ENCODE measurements at places on chromosomes 7 and 10.

GRCh38 chr10:23381298-23382040 lies 36.9 kb upstream of the C10orf67 start:
- DNase-seq, result no peak

GRCh38 chr10:44591911-44592310 lies 207.0 kb upstream of the CXCL12 start:
- no peak for DNase-seq

DNA sequence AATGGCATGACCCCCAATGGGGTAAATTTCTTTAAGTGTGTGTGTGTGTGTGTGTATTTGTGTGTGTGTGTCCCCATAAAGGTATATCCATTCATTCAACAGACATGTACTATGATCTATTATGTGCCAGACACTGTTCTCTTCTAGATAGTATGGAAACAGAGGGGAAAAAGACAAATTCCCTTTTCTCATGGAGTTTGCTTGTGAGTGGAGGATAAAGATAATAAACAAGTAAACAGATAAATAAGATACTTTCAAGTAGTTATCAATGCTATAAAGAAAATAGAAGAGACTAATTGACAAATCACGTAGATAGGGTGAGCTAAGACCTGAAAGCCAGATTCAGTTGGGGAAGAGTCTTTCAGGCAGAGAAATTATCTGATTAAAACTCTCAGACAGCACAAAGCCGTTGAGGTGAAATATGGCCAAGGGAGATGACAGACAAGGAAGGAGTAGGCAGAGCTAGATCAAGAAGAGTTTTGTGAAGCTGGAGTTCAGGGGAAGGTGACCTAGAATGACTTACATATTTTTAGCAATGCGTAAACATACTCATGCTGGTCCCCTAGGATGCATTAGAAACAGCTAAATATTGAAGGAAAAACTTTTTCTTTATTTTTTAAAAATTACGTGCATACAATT lies 45.2 kb upstream of the DMTF1 start:
- DNase-seq, result no peak

- DNase-seq, result no peak
Observed at GRCh38 chr7:128119036-128119435, 87.8 kb upstream of the LRRC4 start.

GRCh38 chr10:101032637-101033224 lies 1.7 kb downstream of the SFXN3 start:
- DNase-seq, result no peak

DNA sequence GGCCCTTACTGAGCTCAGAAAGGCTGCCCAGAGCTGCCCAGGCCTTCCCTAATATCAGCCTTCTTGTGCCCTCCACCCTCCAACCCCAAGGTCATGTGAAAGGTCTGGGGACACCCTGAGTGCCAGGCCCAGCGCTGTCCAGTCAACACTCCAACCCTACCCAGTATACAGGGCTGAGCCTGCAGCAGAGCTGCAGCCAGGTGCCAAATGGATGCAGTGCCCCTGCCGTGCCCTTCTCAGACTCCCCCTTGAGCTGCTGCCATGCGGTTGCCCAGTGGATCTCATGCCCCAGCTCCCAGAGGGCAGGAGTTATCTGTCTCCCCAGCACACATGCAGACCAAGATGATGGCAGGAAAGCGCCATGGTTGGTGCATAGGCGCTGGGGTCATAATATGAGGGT lies 61.5 kb downstream of the ZMIZ1 start:
- DNase-seq, result no peak

DNA sequence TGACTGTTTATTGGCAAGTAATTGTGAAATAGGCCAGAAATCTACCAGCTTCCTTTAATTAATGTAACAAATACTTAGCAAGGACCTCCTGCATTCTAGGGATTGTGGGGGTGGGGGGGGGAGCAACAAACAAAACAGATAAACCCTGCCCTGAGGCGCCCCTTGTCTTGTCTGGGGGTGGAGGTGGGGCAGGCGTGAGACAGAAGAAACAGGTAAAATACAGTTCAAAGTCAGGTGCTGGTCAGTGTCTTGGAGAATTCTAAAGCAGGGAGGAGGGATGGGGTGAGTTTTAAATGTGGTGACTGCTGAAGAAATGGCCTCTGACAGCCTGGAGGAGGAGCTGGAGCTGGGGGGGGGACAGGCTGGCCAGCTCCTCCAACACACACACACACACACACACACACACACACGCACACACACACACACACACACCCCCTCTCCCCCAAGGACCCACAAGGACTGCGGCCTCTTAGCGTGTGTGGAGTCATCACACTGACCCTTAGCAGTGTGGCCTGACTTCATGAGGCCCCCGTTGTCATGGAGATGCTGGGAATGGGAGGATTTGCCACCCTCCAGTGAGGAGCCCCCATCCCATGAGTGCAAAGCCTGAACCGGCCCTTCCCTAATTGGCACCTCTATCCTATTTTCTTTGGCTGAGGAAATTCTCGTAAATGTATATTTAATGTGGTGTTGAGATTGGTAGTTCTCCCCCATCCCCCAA lies 190.4 kb downstream of the MGMT start:
- no peak for DNase-seq

DNA sequence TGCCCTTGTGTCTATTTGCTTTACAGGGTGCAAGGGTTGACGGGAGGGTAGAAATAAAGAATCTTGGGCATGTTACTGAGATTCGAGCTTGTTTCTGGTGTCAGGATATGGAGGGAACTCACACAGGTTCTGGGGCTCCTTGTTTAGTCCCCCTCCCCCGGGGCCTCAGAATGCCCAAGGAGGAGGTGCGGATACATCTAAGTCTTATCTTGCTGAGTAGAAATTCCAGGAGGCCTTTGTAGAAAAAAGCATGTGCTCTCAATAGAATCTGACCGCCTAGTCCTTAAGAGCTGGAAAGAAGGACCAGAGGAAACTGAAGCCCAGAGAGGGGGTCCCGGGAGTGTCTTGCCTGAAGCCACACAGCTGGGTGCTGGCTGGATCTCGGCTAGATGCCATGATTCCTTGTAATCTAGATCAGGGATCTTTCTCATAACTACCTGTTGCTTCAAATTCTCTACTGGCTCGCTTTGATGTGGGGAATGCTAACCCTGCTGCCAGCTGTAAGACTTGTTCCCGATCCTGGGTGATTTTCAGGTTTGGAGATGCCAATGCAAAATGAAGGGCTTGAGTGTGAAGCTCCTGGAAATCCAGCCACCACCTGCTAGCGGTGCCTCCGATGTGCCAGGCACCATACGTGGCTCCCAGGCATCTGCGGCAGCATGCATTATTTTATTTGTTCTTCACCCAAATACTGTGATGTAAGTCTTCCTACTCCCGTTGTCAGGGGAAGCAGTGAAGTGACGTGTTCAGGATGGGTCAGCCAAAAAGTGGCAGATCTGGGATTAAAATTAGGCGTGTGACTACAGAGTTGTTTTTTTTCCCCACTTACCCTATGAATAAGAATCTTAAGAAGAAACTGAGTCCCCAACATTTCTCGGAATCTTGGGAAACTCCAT lies 226.0 kb downstream of the TCF7L2 start:
- no peak for DNase-seq

- peak; percentile 40 for DNase-seq
Observed at GRCh38 chr10:14659626-14660196, 115.0 kb downstream of the FAM107B start.

- no peak for DNase-seq
Observed at GRCh38 chr10:102455893-102456471, 4.6 kb upstream of the C10orf95 start.

DNA sequence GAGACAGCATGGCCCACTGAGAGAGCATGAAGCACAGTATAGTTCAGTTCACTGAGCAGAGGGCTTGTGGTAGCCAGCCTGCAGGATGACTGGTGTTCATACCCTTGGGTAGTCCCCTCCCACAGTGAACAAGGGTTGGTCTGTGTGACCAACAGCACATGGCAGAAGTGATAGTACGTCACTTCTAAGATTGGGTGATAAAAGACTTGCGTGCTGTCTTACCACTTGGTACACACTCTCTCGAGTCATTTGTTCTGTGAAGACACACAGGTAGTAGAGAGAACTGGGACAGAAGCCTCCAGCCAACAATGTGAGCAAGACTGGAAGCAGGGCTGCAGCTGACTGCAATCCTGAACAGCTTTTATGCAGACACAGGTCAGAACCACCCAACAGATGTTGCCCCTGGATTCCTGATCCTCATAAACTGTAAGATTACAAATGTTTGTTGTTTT lies 14.6 kb downstream of the EPC1 start:
- peak; percentile 21 for DNase-seq

DNA sequence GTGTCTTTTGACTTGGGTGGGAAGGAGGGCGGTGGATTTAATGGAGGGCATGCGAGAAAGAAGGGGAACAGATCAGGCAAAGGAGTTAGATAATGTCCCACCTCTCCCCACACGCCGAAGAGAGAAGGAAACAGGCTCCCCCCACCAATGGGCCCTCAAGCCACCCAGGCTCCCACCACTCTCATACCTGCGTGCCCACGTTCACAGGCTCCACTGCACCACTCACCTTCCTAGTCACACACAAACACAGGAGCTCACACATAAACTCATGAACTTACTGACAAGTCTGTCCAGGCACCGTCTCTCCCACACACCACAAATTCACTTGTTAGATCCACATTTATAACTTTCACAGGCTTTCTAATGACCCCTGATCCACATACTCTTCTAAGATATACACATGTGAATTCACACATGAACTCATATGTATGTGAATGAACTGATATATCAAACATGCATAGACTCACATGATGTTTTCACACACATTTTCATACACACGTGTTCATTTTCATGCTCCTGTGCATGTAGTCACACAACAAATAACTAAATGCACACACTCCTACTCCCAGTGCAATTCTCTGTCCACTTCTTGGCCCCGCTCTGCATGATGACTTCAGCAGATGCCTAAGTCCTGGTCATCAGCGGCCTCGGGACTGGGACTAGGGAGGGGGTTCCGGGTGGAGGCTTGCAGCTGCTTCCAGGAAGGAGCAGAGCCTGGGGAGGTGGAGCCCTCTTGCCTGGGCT lies 1.5 kb downstream of the LZTS2 start:
- DNase-seq, result no peak

DNA sequence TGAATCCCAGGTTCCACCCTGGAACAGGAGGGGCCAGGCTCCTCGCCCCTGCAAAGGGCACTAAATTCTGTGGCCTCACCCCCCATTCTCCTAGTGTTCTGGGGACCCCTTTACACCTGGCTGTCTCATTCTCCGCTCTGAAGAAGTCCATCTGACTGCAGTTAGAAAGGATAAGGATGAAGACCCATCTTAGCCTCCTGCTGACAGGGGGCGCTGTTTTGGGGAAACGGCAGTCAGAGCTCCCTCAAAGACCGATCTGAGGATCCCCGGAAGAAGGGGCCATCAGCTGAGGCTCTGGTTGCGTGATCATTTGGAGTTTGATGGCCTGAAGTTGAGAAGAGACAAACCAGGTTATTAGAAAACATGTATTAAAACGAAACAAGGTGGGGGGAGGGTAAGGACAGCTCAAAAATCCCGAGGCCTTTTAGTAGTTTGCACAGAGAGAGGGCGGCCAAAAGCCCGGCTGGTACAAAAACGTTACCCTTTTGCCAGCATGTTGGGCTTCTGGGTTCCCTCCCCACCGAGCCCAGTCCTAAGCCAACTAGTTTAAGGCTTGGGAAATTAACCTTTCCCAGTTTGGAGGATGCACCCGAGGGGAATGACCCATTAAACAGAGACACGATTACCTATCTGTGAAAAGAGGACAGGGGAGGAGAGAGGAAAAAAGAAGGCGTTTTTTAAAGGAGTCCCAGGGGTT lies 102.8 kb downstream of the CHN2 start:
- DNase-seq, result no peak
